Glomerular endothelial cell (primary cell): ENCODE measurements at places on chromosomes 2 and 18.

DNA sequence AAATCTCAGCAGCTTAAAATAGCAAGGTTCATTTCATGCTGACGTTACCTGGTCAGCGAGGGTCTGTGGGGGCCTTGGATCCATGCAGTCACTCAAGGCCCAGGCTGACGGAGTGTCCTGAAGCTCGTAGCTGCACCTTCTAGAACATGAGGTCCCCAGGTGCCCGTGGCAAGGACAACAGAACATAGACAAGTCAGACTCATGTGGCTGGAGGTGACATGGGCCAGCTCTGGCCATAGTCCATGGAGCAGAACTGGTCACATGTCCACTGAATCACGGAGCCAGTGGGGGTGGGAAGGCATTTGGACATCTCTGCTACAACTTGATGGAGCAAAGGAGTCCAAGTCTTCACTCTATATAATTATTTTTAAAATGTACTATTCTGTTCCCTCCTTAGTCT lies 233.2 kb downstream of the ACKR3 start:
- no peak for DNase-seq

DNA sequence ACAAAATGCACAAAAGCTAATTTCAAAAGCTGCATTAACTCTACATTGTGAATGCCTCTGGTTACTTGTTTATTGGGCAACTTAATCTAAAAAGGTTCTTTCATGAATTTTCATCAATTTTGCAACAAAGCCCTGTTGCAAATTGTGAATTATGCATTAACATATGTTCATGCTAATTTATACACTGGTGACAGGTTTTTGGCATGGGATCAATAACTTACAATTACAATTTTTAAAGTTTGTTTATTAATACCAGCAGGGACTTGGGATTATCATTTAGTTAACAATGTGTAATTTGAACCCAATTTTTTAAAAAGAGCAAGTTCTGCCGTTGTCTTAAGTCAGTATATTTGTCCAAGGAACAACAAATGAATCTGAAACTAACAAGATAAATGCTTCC lies 183.6 kb downstream of the DCC start:
- no peak for DNase-seq

- DNase-seq = no peak
Measured at GRCh38 chr2:178452870-178453269, 1.7 kb downstream of the PJVK start.

- DNase-seq = no peak
Measured at GRCh38 chr2:95354469-95354901, 48.0 kb upstream of the FAHD2A start.

GRCh38 chr2:57864926-57865325 lies 181.7 kb upstream of the VRK2 start:
- peak; percentile 12 for DNase-seq

GRCh38 chr18:67938660-67939059 lies 422.1 kb upstream of the DSEL start:
- no peak for DNase-seq

DNA sequence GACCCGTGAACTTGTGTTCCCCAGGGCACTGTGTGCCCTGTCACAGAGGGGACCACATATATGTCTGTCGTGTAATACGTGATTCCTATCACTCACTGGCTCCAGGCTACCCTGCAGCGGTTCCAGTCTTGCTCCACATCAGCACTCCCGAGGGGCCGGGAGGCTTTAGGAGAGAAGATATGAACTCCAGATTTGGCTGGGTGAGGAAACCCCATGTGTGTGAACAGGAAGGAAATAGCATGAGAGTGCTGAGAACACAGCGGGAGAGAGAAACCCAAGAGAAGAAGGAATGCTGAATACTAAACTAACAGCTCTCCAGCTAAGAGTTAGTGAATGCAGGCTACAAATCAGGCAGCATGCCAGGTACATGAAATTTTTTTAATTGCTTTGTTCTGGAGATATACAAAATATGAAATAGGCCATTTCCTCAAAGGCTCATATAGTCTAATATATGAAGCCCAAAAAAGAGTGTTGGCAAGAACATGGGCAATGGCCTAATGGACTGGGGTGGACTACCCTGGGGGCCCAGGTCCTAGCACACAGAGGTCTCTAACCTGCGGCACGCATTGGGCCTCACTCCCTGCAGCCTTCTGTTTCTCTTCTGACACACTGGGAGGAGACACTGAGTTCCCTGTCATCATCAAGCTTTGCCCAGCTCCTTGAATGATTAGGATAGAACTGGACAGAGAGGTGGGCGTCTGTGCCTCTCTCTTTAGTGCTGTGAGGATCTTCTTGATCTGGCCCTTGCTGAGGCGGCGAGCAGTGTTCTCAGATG lies 372.8 kb upstream of the RAB6C start:
- no peak for DNase-seq

GRCh38 chr18:77366067-77366719 lies 116.5 kb downstream of the GALR1 start:
- no peak for DNase-seq

DNA sequence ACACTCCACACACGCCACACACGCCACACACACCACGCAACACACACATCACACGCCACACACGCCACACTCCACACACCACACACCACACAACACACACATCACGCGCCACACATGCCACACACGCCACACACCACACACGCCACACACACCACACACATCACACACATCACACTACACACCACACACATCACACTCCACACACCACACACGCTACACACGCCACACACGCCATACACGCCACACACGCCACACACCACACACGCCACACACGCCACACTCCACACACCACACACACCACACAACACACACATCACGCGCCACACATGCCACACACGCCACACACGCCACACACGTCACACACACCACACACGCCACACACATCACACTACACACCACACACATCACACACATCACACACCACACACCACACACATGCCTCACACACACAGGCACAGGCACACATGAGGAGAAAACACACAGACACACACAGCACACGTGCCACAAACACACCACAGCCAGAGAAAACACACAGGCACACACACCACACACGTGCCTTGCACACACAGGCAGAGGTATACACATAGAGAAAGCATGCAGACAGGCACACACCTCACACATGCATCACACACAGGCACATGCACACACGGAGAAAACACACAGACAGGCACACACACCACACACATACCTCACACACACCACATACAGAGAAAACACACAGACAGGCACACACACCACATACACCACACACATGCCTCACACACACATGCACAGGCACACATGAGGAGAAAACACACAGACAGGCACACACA lies 241.5 kb upstream of the MYT1L start:
- DNase-seq = no peak

GRCh38 chr2:117523711-117524238 lies 290.7 kb upstream of the DDX18 start:
- no peak for DNase-seq

- DNase-seq = no peak
Measured at GRCh38 chr2:199202964-199203363, 254.8 kb downstream of the SATB2 start.

GRCh38 chr2:12555012-12555645 lies 161.6 kb upstream of the TRIB2 start:
- DNase-seq = no peak

- DNase-seq = no peak
Measured at GRCh38 chr2:144414324-144414845, 105.5 kb downstream of the ZEB2 start.
